ENCODE measurements at places on chromosomes 11 and 22.

GRCh38 chr22:23782703-23783102 lies 4.1 kb upstream of the SMARCB1 start:
- no peak for DNase-seq

GRCh38 chr22:23922921-23923320 lies 28.7 kb downstream of the MIF start:
- no peak for DNase-seq

GRCh38 chr11:18248561-18248960 lies at the start of gene SAA2:
Gene SAA2 (minus strand): TSS chr11:18248668. CDS start chr11:18248011, 657 bp downstream.
- no peak for DNase-seq

- no peak for DNase-seq
These were observed 26.8 kb upstream of the RTL6 start for GRCh38 chr22:44524806-44525205.

GRCh38 chr11:76810151-76810853 lies 27.1 kb downstream of the TSKU start:
- DNase-seq, result no peak

GRCh38 chr11:67588136-67588503 lies 4.5 kb downstream of the GSTP1 start:
- no peak for DNase-seq

DNA sequence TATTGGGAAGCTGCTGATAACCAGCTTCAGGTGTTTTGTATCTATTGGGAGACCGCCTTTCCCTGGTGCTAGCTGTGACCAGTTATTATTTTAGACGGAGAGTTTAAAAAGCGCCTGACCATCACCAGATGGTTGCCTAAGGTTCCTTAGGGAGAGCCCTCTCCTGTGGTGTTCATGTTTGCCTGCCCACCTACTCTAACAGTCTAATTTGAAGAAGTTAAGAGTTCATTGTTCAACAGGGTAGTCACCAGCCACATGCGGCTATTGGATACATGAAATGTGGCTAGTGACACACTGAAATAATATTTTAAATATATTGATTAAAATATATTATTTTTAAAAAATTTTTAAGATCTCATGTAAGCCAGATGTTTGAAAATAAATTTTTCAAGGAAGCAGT lies 71.3 kb upstream of the SLN start:
- no peak for DNase-seq

DNA sequence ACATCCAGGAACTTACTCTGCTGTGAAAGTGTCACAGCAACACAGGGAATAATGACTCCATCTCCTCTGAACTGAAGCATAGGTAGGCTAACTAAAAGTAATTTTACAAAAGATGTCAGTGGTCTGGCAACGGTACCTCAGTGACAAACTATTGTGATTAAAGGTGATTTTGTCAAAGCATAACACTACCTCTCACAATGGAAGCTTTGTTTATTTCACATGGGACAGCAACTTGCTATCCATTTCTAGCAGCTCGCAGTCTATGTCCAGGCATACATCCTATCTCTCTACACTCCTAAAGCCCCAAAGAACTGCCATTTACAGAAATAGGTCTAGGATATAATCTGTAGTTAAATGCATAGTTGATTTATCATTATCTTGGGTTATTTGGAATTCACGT lies 163.0 kb downstream of the KIRREL3 start:
- no peak for DNase-seq

DNA sequence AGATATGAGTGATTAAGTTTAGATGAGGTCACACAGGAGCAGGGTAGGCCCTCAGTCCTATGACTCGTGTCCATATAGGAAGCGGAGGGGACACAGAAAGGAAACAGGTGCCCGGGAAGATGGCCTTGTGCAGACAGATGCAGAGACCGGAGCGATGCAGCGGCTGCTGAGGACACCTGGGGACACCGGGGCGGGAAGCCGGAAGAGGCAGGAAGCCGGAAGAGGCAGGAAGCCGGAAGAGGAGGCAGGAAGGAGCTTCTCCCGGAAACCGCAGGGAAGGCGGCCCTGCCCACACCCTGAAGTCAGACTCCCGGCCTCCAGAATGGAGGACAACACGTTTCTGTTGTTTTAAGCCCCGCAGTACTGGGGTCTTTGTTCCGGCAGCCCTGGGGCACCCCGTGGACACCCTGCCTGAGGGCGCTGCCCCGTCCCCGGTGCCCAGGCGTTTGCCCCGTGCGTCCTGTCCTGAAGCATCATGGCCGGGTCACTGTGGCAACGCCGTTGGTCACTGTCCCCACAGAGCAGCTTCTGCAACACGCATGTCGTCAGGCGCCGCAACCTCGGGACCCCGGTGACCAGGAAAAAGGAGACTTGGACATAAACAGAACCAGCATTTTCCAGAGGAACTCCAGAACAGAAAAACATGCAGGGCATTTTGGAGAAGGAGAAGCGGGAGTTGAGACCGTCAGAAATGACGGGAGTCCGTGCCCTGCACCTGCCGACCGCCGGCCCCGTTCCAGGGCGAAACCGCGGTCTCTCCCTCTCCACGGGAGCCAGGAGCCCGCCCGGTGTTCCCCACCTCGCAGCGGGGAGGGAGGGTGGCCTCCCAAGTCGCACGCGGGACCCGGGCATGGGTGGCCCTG lies 103.4 kb downstream of the BRD1 start:
- no peak for DNase-seq

GRCh38 chr11:128311742-128312719 lies 275.3 kb downstream of the ETS1 start:
- DNase-seq, result no peak

GRCh38 chr11:44453871-44454270 lies 111.6 kb upstream of the CD82 start:
- no peak for DNase-seq

DNA sequence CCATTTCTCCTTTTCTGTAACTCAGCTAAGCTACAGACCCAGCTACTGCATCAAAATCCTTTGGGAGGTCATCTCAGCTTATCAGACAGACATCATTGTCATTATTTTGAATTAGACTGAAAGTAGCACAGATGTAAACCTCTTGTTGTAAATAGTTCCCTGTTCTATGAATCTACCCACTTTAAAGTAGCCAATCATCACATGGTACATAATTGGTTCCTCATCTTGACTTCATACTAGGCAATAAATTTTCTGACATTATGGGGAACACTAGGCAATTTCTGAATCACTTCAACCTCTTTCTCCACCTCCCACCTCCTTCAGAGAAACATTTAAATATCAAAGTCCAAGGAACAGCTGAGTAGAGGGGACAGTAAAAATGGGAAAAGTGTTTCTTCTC lies 47.9 kb downstream of the MPPED2 start:
- no peak for DNase-seq

DNA sequence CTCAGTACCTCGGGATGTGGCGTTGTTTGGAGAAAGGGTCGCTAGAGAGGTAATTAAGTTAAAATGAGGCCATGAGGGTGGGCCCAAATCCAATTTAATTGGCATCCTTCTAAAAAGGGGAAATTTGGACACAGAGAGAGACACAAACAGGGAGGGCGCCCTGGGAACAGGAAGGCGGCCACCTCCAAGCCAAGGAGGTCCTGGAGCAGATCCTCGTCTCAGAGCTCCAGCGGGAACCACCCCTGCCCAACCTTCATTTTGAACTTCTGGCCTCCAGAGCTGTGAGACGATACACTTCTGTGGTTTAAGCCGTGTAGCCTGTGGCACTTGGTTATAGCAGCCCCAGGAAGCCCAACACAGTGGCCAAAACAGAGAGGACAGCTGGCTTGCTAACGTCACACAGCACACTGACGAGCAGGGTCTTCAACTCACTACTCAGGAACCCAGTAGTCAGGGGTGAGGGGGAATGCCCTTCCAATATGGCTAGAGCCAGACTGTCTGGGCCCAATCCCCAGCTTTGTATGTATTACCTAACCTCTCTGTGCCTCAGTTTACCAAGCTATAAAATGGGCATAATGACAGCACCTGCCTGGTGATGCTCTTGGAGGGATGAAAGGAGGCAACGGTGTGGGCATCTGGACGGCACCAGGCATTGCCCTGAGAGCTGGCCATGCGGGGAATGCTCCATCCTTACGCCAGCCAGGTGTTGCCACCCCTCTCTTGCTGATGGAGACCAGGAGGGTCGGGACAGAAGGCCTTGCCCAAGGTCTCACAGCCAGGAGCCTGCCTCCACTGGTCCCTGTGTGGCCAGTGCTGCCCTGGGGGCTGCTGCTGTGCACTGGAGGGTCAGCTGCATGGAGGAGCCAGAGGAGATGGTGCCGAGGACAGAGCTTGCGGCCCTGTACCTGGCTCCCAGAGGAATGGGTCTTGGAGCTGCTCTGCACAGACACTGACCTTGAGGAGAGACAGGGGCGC lies 53.3 kb upstream of the LINC01488 start:
- no peak for DNase-seq

- DNase-seq, result no peak
These were observed 5.3 kb upstream of the PARVA start for GRCh38 chr11:12372111-12372510.

- no peak for DNase-seq
These were observed 12.0 kb downstream of the TMEM86A start for GRCh38 chr11:18710545-18710944.

GRCh38 chr11:65446446-65447277 lies 24.1 kb downstream of the NEAT1 start:
- no peak for DNase-seq

DNA sequence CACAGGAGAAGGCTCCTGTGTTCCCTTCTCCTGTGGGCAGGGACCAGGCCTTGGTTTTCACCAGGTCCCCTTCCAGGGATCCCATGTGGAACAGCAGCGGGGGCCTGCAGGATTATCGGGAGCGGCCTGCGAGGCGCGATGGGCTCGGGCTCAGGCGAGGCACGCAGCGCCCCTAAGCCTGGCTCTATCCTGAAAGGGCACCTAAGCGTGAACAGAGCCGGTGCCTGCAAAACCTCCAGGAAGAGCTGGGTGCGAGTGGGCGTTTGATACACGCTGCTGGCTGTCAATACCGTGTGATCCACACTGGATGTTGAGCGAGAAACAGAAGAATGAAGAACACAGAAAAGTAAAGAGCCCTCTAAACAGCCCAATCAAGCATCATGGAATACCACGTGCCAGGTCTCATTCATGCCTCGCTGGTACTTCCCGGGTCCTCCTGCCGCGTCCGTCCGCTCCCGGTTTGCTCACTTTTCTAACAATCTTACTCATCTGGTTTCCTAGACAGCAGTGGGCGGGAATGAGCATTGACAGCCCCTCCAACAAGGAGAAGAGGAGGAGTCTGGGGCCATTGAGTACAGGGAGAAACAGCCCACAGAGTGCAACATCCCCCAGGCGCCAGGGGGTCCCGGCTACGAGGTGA lies 12.5 kb downstream of the OSBPL5 start:
- no peak for DNase-seq

- no peak for DNase-seq
These were observed 4.7 kb downstream of the API5 start for GRCh38 chr11:43316451-43316850.

- no peak for DNase-seq
These were observed 930 bp downstream of the SCYL1 start for GRCh38 chr11:65525546-65526480.

DNA sequence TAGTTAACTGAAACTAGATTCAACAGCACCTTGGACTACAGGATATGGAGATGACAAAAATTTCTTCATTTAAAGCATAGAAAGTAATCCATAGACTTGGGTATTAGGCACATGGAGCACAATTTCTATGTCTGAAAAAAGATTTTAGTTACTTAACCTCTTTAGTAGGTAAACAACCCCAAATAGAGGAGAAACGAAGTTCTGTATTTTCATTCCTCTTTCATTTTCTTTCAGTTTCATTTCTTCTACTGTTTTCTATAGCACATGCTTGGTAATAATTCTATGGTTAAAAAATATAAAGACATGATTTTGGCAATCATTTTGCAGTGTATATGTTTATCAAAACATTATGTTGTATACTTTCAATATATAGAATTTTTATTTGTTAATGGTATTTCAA lies 99.5 kb downstream of the CASP12 start:
- DNase-seq, result no peak

GRCh38 chr11:115944596-115944995 lies 440.4 kb upstream of the CADM1 start:
- no peak for DNase-seq

- no peak for DNase-seq
These were observed 149.8 kb downstream of the OR4C45 start for GRCh38 chr11:50182486-50182885.

GRCh38 chr11:42234451-42234951 lies 775.0 kb upstream of the LRRC4C start:
- DNase-seq, result no peak

DNA sequence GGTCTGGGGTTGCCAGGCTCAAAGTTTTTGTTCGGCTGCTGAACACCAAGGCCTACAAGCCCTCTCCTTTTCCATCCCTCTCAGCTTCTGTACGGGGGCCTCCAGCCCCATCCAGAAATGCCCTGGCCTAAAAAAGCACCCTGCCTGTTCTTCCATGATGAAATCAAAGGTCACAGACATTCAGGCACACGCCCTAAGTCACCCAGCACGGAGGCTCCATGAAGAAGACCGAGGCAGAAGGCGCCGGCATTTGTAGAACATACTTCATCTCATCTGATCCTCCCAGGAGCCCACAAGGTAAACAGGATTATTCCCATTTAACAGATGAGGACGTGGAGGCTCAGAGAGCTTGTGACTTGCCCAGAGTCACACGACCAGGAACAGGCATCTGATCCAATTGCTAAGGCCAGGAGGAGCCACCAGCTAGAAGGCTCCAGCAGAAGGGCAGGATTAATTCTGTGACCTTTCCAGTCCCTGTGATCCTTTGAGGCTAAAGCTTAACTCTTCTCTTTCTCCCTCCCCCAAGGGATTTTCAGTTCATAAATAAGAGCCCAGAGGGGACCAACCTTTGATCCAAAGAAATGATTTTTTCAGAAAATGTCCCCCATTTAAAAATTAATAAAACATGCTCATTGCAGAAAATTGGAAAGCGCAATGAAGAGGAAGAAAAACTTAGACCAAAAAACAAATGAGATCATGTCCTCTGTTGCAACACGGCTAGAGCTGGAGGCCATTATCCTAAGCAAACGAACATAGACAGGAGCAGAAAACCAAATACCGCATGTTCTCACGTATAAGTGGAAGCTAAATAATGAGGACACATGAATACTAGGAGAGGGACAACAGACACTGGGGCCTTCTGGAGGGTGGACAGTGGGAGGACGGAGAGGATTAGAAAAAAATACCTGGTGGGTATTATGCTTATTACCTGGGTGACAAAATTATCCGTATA lies 38.7 kb downstream of the CYTH4 start:
- no peak for DNase-seq

DNA sequence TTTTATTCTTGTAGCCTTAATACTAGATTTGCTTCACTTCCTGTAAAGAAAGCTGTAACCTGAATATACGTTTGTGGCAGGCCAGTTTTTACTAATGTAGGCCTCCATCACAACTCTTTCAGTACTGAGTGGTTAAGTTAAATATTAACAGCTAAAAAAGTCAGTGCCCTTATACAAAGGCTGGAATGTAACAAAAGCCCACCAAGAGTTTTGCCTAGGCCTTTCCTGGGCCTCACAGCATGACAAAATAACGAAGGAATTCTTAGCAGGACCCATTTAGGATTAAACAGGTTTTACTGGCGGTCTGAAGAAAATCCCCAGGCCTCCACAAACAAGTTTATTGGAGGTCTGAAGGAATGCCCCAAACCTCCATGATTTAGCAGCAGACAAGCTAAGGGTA lies 43.7 kb downstream of the PIWIL3 start:
- no peak for DNase-seq

- no peak for DNase-seq
These were observed 3.7 kb upstream of the PGGHG start for GRCh38 chr11:285021-285893.
